Cerebellar nuclear complex (tissue), 1 donor: ENCODE measurements at places on chromosomes 6 and 20.

DNA sequence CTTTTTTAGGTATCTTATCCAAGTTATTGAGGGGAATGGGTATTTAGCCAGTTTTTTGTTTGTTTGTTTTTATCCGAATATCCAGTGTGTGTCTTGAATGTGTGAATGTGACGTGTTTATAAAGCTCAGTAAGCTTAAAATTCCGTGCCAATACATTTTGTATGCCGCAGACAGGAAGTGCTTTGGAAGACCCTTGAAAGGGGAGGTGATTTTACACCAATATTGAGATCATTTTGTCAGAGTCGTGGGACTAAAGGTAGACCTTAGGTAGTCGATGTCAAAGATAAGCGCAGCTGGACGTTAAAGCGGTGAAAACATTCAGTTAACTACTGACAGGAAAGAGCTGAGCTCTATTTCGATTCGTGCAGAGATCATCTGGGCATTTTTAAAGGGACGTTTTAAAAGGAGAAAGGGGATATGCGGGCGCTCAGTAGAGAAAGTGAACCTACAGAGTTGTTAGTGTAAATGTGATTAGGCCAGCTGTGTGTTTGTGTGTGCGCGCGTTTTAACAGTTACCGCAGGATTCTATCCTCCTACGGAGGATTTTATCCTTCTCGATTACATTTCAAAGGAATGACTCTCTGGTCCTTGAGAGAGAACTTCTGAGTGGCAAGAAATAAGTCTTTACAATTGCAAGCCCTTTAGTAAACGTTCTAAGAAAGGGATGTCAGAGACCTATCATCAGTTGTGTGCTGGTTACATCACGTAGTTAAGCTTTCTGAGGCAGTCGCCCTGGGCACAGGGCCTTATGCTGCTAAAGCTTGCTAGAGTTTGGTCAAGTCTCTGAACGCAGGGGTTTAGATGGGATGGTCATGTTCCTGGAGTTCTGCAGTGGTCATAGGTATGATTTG is 625 bp upstream of the ECHDC1 start:
- no peak for DNase-seq

- DNase-seq, result no peak
These were observed 5.9 kb downstream of the TUBB1 start for GRCh38 chr20:59025086-59025485.

DNA sequence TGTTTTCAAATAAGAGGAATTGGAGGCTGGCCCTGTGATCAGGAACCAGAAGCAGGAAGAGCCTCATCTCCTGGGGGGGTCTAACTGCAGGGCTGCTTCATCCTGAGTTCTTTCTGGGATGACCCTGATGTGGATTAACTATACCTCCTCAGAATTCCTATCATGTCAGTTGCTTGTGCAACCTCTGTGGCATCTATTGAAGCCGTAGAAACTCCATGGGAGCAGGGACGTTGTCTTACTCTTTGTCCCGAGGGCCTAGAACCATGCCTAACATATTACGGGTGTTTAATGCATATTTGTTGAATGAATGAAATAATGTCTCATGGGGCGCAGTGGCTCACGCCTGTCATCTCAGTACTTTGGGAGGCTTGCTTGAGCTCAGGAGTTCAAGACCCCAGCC is 110.1 kb upstream of the AGPAT4 start:
- no peak for DNase-seq

- DNase-seq, result no peak
These were observed 194.6 kb downstream of the LRFN2 start for GRCh38 chr6:40392589-40392988.

- DNase-seq, result no peak
These were observed 124.0 kb downstream of the ZFAND3 start for GRCh38 chr6:37943436-37944058.

GRCh38 chr6:40539853-40540252 is 47.3 kb downstream of the LRFN2 start:
- no peak for DNase-seq

DNA sequence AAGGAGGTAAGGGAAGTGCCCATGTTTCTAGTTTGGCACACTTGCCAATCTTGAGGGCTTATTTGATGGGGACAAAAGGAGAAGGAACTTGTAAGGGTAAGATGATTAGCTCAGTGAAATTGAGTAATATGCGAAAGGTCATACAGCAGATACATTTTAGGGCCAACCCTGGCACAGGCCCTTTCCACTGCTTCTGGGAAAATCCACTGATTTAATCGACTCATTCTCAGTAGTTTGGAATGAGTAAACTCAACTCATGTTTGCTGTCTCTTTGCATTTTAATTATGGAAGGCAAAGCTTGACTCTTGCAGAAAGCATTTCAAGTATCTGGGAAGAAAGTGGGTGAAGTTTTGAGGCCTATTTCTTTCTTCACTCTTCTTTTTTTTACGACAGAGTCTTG is 20.0 kb downstream of the PHF20 start:
- DNase-seq, result no peak

DNA sequence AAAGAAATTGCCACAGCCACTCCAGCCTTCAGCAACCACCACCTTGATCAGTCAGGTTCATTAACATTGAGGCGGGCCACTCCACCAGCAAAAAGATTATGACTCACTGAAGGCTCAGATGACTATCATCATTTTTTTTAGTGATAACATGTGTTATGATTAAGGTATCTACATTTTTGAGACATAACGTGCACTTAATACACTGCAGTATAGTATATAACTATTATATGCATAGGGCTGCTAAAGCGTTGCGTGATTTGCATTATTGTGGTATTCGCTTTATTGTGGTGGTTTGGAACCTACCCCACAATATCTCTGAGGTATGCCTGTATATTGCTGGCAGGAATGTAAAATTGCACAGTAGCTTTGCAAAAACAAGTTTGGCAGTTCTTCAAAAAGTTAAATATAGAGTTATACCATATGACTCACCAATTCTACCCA is 6.8 kb upstream of the RIPK1 start:
- no peak for DNase-seq

GRCh38 chr20:62668441-62669027 is 26.2 kb downstream of the SLCO4A1 start:
- DNase-seq, result peak; percentile 9

DNA sequence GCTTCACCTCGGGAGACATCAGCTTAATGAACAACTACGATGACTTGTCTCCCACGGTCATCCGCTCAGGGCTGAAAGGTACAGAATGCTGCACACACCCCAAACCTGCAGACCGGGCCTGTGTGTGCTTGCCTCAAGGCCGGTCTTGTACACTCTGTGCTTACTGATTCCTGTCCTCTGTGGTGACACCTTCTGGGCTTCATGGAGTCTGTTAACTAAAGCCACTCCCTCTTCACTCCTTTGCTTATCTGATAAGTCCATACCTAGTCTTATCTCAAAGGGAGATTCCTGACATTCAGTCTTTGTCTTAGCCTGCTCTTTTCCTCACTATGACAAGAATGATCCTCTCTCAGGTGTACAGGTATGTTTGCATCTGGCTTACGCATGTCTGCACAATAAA is 107.7 kb upstream of the TMEM181 start:
- no peak for DNase-seq

GRCh38 chr6:56556751-56557540 is 85.7 kb downstream of the DST start:
- DNase-seq, result no peak

- DNase-seq, result no peak
These were observed 13.4 kb downstream of the CST7 start for GRCh38 chr20:24962510-24962909.

DNA sequence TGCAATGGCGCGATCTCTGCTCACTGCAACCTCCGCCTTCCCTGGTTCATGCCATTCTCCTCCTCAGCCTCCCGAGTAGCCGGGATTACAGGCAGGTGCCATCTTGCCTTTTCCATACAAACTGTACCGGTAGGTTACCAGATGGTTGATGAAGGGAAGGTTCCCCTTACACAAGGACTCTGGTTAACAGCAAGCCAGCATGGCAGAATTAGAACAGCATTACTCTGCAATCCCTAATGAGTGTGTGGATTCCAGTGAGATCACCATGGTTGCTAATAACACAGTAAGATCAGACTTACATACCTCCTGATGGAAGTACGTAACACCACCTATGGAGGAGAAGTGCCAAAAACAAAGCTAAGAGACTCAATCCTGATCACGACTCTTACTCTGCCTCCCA is 51.7 kb downstream of the TTI1 start:
- no peak for DNase-seq

GRCh38 chr20:5133998-5134397 is 7.2 kb downstream of the CDS2 start:
- no peak for DNase-seq

- no peak for DNase-seq
These were observed 257.3 kb upstream of the NT5E start for GRCh38 chr6:85192596-85192995.

GRCh38 chr20:40176098-40176841 is 512.8 kb downstream of the MAFB start:
- DNase-seq, result no peak

- DNase-seq, result no peak
These were observed 27.4 kb upstream of the BMP5 start for GRCh38 chr6:55902796-55903195.

DNA sequence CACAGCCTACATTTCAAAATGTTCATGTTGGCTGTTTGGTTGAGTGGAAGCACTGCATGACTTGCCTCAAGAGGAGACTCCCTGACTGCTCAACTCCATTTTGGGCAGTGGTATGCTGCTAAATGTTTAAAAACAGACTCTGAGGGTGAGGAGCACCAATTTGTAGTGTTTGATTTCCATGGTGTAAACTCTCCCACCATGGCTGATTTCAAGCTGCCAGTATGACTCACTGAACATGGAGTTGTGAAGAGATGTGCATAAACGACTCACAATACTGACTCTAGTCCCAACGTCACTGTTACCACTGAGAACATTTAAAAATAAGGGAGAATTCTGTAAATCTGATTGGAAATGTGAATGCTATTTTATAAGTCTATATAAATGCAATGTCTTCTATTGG is 70.4 kb downstream of the BACH2 start:
- no peak for DNase-seq

DNA sequence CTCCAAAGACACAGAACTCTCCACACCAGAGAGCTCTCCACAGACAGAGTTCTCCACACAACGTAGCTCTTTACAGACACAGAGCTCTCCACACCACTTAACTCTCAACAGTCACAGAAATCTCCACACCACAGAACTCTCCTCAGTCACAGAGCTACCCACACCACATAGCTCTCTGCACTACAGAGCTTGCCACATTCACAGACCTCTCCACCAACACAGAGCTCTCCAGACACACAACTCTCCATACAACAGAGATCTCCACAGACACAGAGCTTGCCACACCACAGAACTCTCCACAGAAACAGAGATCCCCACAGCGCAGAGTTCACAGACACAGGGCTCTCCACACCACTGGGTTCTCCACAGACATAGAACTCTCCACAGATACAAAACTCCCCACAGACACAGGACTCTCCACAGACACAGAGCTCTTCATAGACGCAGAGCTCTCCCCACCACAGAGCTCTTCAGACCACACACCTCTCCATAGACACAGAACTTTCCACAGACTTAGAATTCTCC is 52.5 kb downstream of the ERMARD start:
- DNase-seq, result no peak

- no peak for DNase-seq
These were observed 296.9 kb upstream of the SGK1 start for GRCh38 chr6:134614606-134615485.

GRCh38 chr20:50386641-50386960 is 123.6 kb upstream of the PTPN1 start:
- DNase-seq, result no peak

GRCh38 chr20:45429618-45430017 is 13.7 kb downstream of the PIGT start:
- no peak for DNase-seq

GRCh38 chr6:14444295-14444972 is 326.9 kb downstream of the CD83 start:
- DNase-seq, result no peak

GRCh38 chr6:78909391-78909790 is 42.0 kb downstream of the IRAK1BP1 start:
- no peak for DNase-seq

GRCh38 chr6:62516291-62517141 is 230.5 kb upstream of the KHDRBS2 start:
- no peak for DNase-seq

- DNase-seq, result no peak
These were observed 118.6 kb upstream of the CCDC28A start for GRCh38 chr6:138654715-138655634.

DNA sequence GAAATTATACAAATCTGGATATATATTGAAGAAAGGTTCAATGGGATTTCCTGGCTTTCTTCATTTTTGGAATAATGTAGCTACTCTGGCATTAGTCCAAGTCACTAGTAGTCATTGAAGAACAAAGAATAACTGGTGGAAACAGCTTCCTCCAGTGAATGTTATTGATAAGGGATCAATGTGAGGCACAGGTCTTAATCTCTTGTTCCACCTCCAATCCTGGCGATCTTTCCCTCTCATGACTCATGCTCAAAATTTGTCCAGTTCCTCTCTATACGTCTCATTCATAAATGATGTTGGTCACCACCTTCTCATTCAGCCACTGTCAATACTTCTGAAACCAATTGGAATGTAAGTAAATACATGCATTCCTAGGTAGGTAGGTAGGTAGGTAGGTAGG is 185.0 kb upstream of the BMP2 start:
- DNase-seq, result no peak

DNA sequence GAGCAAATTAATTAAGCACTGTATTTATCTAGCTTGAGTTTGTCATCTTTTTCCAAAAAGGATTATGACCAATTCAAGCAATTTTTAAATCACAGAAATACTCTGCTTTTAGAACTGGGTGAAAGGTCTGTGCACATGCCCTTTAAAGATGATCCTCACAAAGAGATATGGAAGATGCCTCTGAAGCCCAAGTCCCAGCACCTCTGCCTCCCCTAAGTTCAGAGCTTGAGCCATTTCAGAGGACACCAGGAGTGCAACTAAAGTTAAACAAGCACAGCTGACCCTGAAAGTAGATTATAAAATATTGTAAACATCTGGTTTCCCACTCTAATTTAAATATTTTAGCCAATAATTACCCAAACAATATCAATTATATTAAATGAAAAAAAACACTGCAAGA is 139.5 kb upstream of the BEND6 start:
- DNase-seq, result no peak

- no peak for DNase-seq
These were observed 239.1 kb downstream of the CDC5L start for GRCh38 chr6:44626616-44627015.
